ENCODE measurements at places on chromosomes 6 and 20.

DNA sequence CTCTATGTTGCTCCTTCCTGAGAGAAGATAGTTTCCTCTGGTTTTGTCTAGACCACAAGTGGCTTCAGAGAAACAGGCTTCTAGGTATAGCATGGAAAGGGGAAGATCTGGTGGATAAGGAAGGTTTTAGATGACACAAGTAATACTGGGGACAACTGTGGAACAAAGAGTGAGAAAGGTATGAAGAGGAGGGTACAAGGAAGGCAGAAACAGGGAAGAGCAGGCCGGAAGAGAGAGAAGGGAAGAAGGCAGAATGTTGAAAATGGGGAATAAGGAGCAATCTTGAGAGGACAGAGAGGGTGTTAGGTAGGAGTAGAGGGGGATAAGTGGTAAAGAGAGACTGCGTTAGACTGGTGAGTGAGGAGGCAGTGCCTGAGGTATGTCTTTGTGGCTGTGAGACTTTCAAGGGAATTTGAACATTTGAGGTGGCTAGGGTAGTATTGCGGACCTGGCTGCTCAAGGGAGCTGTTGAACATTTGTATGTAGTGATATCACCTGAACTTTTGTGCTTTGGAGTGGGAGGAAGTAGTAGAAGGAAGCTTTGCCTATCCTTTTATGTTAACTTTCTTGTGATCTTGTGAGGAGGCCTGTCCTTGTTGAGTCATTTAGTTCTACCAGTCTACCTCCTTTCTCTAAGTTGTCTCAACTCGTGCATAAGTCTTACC is 69.5 kb downstream of the FOXO3 start:
- no peak for DNase-seq

- no peak for DNase-seq
Observed at GRCh38 chr6:13005994-13006393, 289.4 kb downstream of the PHACTR1 start.

DNA sequence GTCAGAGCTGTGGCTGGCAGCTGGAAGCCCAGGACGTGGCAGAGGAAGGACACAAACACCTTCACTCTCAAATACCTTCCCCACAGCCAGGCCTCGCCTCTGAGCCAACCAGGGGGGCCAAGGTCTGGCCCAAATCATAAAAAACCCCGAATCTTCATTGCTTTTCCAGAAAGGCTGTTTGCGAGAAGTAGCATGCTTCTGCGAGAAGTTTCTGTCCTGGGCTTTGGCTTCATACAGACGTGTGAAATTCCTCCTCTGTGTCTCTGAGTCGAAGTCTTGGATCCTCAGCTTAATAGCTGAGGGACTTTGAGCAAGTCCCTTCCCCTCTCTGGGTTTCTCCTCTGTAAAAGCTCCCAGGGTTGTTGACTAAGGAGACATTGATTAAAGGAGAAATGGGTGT is 63.0 kb downstream of the CHMP4B start:
- DNase-seq, result no peak

GRCh38 chr6:156977527-156978291 is 200.5 kb downstream of the ARID1B start:
- no peak for DNase-seq

DNA sequence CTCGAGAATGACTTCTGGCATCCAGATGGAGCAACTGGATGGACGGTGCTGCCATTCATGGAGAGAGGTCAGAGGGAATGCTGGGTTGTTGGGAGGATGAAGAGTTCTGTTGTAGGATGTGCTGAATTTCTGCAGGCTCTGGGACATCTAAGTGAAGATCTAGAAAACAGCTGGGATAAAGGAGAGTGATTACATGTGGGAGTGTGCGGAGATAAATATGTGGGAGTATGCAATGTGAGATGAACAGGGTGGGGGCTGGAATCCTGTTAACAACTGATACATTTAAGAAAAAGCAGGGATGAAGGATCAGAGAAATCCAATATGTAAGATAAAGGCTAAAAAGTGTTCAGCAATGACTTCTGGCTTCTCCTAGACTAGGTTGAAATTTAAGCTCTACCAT is 43.1 kb downstream of the FAXC start:
- DNase-seq, result no peak

DNA sequence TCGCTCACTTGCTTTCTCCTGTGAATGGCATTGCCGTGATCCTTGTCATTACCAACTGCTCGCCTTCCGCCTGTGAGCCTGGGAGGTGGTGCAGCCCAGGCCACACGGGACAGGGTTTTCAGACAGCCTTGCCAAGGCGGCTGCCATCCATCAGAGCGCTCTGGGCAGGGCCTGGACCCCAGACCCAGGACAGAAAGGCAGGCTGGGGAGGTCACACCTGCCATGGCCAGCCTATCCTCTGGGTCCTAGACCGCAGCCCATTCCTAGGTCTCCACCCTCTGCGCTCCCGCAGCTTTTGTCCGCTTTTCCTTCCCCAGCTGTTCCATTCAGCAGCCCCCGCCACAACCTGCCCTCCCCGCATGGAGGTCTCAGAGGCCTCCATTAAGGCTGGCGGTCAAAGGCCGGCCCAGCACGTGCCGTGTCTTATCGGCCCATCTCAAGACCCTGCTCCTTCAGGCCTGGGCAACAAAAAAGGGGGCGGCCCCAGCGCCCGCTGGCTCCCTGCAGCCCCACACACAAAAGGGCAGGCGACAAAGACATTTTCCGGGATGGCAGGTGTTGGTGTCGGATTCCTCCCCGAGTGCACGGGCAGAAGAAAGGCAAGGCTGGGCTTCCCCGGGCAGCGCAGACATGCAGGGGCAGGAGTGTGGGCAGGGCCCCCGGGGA is 28.1 kb downstream of the INSM1 start:
- no peak for DNase-seq

GRCh38 chr6:160132776-160133338 is 11.2 kb downstream of the SLC22A1 start:
- DNase-seq, result no peak

GRCh38 chr6:147441751-147442150 is 66.7 kb upstream of the SAMD5 start:
- DNase-seq, result no peak

GRCh38 chr20:3871550-3872265 is 17.5 kb upstream of the PANK2 start:
- no peak for DNase-seq

DNA sequence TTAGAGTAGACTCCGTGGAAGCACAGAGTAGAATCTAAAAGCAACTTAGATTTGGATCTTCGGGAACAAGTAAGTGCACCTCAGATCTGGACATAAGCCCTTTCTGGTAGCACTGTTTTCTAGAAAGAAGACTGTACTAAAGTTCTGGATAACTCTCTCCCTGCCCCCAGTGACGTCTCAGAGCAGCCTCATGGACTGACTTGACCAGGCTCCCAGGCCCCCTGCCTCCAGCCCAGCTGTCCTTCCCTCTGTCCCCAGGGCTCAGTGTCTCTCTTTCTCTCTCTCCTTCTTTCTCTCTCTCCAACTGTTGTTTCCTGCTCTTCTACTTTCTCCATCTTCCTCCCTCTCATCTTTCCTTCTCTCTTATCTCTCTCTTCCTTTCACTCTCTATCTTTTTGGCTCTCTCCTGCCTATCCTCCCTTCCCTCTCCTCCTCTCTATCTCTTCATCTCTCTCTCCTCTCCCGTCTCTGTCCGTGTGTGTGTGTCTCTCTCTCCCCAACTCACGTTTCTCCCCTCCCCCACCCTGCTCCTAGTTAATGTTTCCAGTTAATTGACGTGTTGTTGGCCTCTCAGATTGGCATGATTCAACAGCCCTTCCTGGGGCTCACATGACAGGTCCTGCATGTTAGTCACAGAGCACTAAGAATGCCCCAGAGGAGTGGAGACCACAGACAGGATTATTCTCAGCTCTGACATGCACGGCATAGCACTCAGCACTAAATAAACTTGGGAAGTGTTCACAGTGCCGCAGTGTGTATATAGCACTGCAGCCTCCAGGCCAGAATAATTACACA is 180.4 kb upstream of the FOXQ1 start:
- DNase-seq, result no peak

GRCh38 chr6:49607391-49607982 is 29.2 kb downstream of the RHAG start:
- DNase-seq, result no peak
